ENCODE measurements at places on chromosomes 1 and 21. TPM values are rescaled to one million over a fixed set of nuclear protein-coding genes. Genes with fewer than 3 reads are reported as not detected.

The CNTN2 gene
- not detected for total RNA-seq

The XCL2 gene
- not detected for total RNA-seq

The TNFRSF25 gene
- total RNA-seq: 9.7 TPM

The PBX1 gene
- 1.6 TPM for total RNA-seq

The CYP4Z1 gene
- total RNA-seq: not detected

The GJA4 gene
- total RNA-seq: not detected

The TMEM240 gene
- total RNA-seq: 0.35 TPM

The RERE gene
- total RNA-seq: 57.8 TPM

The TATDN3 gene
- 17.6 TPM for total RNA-seq

The SPRR2A gene
- not detected for total RNA-seq

The BMP8A gene
- total RNA-seq: 0.10 TPM

The HRNR gene
- total RNA-seq: under 0.01 TPM

The GUK1 gene
- total RNA-seq: 438 TPM

The ZNF678 gene
- 11.7 TPM for total RNA-seq

The LENEP gene
- not detected for total RNA-seq

The GPA33 gene
- 0.17 TPM for total RNA-seq

The ALX3 gene
- not detected for total RNA-seq

The SELP gene
- not detected for total RNA-seq

The KRTAP11-1 gene
- total RNA-seq: not detected

The ST6GALNAC3 gene
- 0.50 TPM for total RNA-seq

The MNDA gene
- not detected for total RNA-seq

The UBE2G2 gene
- 87.8 TPM for total RNA-seq

The FAAH gene
- 16.1 TPM for total RNA-seq

The TNFRSF18 gene
- total RNA-seq: 0.50 TPM

The DIRAS3 gene
- 0.17 TPM for total RNA-seq

The FMO3 gene
- not detected for total RNA-seq

The LINGO4 gene
- not detected for total RNA-seq

The NCAM2 gene
- total RNA-seq: 0.10 TPM

The PLEKHG5 gene
- 22.6 TPM for total RNA-seq

The IL23R gene
- total RNA-seq: not detected

The RGS13 gene
- not detected for total RNA-seq

The ANXA9 gene
- total RNA-seq: 0.30 TPM

The NUDT4B gene
- total RNA-seq: 11.6 TPM

The TFAP2E gene
- total RNA-seq: 1.4 TPM

The RGS8 gene
- not detected for total RNA-seq

The NUP210L gene
- 0.05 TPM for total RNA-seq

The ALG14 gene
- total RNA-seq: 1.5 TPM

The TNFRSF14 gene
- 19.8 TPM for total RNA-seq

The LHX8 gene
- not detected for total RNA-seq

The DDI2 gene
- total RNA-seq: 8.2 TPM

The SELE gene
- total RNA-seq: not detected

The REG4 gene
- not detected for total RNA-seq

The TRABD2B gene
- total RNA-seq: 1.6 TPM

The MAB21L3 gene
- 6.9 TPM for total RNA-seq

The CFHR4 gene
- total RNA-seq: not detected

The TNNT2 gene
- total RNA-seq: 0.69 TPM

The THEMIS2 gene
- total RNA-seq: 9.3 TPM

The SEMA6C gene
- total RNA-seq: not detected

The LCE3E gene
- not detected for total RNA-seq

The KLF17 gene
- total RNA-seq: not detected

The KLHL12 gene
- 40.6 TPM for total RNA-seq
